ENCODE measurements at places on chromosomes 11 and 22.

DNA sequence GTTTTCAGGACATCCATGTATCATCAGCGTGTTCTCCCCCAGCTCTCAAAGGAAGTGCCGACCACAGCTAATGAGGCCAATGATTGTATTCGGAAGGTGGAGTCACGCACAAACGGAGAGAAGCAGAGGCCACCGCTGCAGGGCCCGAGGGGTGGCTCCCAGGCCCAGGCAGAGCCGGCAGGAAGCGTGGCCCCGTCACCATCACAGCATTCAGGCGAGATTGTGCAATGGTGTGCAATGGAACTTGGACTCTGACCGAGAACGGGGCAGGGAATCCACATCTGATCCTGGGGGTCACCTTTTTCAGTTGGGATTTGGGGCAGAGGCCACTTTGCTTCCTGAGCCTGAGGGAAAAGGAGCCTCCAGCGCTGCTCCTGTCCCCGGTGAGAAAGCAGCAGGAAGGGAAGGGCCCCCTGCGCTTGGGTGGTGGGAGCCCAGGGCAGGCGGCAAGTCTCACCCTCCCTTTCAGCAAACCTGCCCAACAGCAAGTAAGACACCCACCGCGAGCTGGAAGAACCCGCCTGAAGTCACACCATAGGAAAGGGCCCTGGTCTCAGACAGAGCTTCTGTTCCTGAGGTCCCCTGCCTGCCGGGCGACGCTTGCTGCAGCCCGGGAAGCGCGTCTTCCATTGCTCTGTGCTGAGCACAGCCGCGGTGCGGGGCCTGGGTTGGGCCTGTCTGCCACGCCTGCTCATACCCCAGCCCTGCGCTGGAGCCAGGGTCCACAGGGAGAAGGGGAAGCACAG is 1430.7 kb downstream of the BRD1 start:
- DNase-seq: no peak

DNA sequence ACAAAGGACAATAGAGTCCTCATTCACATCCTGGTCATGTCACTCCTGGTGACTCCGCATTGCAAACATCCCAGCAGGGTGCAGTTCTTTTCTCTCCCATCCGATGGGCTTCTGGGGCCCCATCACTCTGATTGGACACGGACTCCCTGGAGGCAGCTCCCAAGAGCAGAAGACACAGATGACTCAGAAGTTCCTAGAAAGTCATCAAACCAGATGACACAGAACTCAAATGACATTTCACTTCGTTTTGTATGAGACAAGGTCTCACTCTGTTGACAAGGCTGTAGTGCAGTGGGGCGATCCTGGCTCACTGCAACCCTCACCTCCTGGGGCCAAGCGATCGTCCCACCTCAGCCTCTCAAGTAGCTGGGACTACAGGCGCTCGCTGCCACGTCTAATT is 33.2 kb downstream of the ZNF195 start:
- no peak for DNase-seq

DNA sequence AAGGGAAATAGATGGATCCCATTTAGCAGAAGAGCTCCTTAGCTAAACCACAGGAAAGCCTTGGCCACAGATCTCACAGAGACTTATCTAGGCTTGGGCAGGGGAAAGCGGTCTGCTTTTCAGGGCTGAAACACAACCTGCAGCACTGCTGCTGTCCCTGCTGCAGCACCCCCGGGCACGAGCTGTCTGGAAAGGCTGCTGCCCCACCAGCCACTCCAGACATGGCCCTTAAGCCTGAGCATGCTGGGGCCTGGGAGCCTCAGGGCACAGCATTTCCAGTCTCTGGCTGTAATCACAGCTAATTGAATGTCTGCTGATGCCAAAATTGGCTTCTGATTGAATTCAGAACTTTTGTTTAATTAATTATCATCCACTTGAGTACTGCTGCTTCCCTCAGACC is 115.0 kb downstream of the TMPRSS5 start:
- no peak for DNase-seq

GRCh38 chr11:123560006-123560405 is 94.4 kb downstream of the SCN3B start:
- DNase-seq: no peak

- no peak for DNase-seq
Observed at GRCh38 chr11:70430671-70431574, 32.6 kb downstream of the CTTN start.

GRCh38 chr11:113376156-113376555 is 11.4 kb upstream of the ANKK1 start:
- no peak for DNase-seq

GRCh38 chr22:39723899-39724351 is 153.4 kb downstream of the CACNA1I start:
- DNase-seq: no peak

GRCh38 chr11:120929090-120929489 is 94.8 kb upstream of the TBCEL start:
- no peak for DNase-seq

DNA sequence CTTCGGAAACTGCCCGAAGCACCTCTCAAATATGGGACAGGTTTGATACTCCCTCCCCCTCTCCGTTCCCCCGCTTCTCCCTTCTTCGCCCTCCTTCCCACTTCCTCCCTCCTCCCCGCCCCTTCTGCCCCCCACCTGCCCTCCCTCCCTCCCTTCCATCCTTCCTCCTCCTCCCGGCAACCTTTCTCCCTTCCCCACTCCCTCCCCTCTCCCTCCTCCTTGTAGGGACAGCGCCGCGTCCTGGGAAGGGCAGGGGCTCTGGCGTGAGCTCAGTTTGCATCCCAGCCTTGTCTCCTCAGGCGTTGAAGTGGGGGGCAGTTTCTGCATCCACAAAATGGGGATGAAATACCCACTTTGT is 6.1 kb upstream of the NFAM1 start:
- DNase-seq: no peak

- DNase-seq: no peak
Observed at GRCh38 chr11:126311401-126312291, 7.8 kb downstream of the DCPS start.

DNA sequence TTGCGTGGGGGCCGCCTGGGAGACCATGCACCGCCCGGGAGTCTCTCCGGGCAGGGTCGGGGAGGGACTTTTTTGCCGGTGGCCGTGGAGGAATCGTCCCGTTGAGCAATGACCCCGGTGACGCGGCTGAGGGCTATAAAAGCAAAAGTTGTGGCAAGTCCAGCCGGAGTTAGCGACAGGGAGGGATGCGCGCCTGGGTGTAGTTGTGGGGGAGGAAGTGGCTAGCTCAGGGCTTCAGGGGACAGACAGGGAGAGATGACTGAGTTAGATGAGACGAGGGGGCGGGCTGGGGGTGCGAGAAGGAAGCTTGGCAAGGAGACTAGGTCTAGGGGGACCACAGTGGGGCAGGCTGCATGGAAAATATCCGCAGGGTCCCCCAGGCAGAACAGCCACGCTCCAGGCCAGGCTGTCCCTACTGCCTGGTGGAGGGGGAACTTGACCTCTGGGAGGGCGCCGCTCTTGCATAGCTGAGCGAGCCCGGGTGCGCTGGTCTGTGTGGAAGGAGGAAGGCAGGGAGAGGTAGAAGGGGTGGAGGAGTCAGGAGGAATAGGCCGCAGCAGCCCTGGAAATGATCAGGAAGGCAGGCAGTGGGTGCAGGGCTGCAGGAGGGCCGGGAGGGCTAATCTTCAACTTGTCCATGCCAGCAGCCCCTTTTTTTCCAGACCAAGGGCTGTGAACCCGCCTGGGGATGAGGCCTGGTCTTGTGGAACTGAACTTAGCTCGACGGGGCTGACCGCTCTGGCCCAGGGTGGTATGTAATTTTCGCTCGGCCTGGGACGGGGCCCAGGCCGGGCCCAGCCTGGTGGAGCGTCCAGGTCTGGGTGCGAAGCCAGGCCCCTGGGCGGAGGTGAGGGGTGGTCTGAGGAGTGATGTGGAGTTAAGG is at the start of gene NEAT1:
Gene NEAT1, plus strand, starts transcription at position 166 of the 883 bp plus-strand sequence.
- DNase-seq: peak; percentile 48

GRCh38 chr11:43316451-43316850 is 4.7 kb downstream of the API5 start:
- no peak for DNase-seq

GRCh38 chr22:40452730-40453487 is 82.5 kb downstream of the SGSM3 start:
- DNase-seq: no peak

DNA sequence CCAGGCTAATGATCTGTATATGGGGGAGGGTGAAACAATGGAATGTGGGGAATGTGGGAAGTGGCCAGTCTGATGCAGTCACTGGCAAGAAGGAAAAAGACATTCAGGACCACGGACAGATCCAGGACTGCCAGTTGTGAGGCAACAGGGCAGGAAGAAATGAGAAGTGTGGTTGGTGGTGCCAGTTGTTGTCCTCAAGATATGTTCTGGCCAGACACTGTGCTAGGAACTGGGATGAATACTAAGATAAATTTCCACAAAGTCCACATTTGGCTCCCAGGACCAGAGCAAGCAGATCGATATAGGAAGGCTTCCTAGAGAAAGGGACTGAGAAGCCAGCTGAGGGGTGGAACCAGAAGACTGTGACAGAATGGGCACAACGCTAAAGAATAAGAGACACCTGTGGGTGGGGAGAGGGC is 6.8 kb upstream of the TPBGL start:
- DNase-seq: no peak

DNA sequence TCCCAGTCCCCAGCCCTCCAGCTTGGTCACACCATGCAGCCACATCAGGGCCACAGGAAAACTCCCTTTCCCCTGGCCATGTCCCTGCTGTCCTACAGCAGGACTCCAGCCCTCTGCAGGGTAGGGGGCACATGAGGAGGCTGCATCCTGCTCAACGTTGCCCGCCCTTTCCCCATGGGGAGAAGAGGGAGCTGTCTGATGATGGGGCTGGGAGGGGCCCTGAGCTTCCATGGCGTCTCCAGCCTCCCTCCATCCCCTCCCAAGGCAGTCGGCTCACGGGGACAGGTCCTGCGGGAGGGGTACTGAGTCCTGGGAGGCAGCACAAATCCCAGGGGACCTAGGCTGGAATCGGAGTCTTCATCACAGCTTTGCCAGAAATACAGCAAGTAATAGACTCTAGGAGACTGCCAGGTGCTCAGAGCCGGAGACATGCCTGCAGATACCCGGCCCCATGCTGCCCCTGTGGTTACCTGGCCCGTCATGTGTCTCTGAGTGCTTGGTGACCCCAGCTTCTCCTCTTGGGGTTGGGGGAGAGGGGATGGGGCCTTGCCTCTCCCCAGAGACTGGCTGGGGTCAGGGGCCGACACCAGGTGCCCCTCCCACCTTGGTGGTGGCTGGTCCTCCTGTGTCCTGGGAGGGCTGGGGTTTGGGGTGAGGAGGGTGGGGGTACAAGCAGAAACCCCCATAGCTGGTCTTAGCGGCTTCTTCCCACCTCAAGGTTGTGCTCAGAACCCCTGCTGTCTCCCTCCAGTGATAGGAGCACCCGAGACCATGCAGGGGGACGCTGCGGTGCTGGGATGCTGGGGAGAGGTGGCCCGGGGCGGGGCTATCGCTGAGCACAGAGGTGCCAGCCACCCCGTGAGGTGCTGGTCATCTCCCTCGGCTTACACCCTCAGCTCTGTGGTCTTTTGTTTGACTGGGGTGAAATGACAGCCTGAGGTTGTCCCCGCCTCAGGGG is 2.3 kb downstream of the MRGPRE start:
- DNase-seq: no peak

- no peak for DNase-seq
Observed at GRCh38 chr11:44559207-44559939, 6.1 kb upstream of the CD82 start.

- no peak for DNase-seq
Observed at GRCh38 chr11:130383344-130384211, 44.8 kb downstream of the ADAMTS8 start.

DNA sequence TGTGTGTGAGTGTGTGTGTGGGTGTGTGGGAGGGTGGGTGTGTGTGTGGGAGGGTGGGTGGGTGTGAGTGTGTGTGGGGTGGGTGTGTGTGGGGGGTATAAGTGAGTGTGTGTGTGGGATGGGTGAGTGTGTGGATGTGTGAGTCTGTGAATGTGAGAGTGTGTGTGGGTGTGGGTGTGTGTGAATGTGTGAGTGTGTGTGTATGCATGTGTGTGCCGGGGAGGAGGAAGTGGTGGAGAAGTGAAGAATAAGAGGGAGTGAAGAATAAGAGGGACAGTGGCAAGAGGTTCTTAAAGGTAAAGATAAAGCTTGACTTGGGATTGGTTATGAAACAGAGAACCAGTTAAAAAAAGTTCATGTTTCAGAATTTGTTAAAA is 54.0 kb downstream of the PRR5L start:
- no peak for DNase-seq

- DNase-seq: no peak
Observed at GRCh38 chr11:2837096-2837601, 48.4 kb downstream of the CDKN1C start.

DNA sequence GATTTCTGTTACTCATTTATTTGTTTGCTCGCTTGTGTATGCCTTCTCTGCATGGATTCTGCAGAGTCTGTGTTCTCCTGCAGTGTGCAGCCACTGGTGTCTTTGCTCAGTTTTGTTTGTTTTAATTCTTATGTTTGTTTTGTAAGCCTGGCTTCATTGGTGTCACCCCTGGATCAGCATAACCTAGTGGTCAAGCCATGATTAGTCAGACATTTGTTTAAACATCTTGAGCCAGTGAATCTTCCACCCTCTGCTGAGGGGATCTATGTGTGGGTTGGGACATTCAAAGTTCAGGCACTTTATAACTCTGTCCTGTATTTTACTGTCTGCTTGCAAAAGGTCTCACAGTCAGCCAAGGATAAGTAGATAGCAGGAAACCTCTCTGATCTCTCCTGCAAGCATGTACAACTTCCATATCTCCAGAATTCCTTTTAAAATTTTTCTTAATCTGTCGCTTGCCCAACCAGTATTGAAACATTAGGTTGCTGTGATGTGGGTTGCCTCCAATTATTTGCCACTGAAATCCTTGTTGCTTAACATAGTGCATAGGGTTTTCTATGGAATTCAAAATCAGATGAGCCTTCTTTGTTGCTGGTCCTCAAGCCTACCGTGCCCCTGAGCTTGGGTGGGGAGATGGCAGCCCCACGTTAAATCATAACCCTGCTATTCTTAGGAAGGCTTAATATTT is 86.8 kb downstream of the KCNQ1OT1 start:
- no peak for DNase-seq

DNA sequence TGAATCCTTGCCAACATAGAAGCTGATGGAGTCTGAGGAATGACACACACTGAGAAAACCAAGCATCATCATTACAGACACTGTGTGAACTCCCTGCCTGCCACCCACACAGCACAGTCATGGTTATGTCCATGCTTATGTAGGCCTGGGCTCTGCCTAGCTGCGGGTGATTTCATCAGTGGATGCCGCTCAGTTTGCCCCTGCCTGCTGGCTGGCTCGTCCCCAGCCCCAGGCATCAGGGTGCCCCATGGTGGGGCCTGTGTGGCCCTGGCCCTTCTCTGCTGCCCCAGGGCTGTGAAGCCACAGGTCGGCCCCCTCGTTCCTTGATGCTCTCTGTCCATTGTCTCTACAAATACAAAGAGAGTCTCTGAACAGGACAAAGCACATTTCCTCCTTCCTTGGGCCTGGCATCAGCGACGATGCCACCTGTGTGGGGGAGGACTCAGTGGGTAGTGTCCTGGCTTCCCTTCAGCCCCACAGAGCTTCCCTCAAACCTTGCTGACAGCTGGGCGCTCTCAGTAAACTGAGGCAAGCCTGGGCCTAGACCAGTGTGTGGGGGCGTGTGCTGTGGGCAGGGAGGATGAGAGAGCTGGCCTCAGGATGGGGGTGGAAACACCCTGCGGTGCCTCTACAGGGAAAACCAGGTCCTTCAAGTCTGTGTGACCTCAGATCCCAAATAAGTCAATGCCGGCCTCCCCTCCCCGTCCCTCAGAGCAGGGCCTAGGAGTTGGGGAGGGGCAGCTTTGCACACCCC is 20.0 kb upstream of the TUB start:
- no peak for DNase-seq

All from NCI-H1694 (cell line).